ENCODE measurements at places on chromosomes 12 and 14.

- no peak for DNase-seq
Observed at GRCh38 chr12:49672301-49673217, 34.6 kb downstream of the FMNL3 start.

DNA sequence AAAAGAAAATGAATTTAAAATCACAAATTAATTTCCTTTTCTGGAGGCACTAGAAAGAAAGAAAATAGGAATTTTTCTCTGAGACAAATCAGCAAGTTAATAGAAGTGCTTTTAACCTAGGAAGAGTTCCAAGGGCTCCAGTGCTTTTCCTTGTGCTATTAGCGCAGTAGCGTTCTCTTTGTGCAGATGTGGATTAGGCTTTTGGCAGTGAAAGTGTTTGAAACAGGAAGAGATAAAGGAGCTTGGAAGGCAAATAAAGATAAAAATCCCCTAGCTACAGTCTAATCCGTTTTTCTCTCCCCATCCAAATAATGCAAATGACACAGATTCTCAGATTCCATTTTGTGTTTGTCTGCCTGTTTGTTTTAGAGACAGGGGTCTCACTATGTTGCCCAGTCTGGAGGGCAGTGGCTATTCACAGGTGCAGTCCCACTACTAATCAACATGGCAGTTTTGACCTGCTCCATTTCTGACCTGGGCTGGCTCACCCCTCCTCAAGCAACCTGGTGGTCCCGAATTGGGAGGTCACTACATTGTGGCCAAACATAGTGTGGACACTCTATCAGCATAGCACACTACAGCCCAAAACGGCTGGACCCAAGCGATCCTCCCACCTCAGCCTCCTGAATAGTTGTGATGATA, 166.1 kb downstream of the PAWR start:
- no peak for DNase-seq

DNA sequence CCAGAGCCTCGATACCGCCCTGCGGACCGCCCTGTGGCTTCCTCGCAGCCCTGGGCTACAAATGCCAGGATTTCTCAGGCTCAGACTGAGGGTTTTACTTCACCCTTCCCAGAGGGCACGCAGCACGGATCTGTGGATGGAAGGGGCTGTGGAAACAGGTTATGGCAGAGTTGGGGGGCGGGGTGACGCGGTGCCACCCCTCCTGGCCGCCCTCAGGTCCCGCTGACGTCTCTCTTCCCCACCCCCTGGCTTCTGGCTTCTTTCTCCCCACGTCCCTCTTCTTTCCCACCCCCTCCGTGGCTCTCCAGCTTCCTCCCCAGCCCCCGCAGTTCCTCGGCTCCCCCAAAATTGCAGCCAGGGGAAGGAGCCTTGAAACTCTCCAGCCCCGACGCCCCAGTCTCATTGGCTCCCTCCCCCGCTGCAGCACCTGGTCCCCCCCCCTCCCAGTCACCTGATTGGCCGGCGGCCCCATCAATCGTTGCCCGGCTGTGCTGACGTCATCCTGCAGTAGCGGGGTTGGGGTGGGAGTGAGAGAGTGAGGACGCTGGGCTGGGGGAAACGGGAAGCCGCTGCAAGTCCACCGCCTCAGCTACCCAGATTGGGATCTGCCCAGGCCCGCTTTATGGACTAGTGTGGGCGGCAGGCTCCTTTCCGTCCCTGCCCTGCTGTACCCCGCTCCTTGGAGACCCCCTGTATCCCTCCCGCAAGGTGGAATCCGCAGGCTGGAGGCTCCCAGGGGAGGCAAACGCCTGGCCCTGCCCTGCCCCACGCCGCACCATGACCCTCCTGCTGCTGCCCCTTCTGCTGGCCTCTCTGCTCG, at the start of gene CLSTN3:
CLSTN3 (plus strand) TSS at position 500 of the 820 bp plus-strand sequence; CDS start at position 778, 278 bp downstream.
- peak; percentile 77 for DNase-seq

DNA sequence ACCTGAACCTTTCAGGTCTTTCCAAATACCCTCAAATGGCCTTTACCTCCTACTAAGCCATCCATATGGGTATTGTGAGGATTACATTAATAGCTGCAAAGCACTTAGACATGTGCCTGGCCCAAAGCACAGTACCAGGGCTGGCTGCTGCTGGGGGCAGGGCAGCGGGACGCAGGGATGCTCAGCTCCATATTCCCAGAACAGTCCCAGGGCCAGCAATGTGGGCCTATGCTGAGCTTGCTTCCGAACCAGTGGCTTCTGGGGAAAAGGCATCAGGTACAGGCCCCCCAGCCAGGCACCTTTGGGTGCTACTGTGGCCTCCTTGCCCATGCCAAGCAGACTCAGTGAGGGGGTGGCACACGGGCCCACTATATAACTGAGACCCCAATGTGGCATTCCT, 10.4 kb downstream of the ACTN1 start:
- DNase-seq, result no peak

GRCh38 chr12:120474616-120474960, 5.0 kb upstream of the SRSF9 start:
- peak; percentile 83 for DNase-seq

- DNase-seq, result no peak
Observed at GRCh38 chr12:6277982-6278438, 32.5 kb upstream of the PLEKHG6 start.

DNA sequence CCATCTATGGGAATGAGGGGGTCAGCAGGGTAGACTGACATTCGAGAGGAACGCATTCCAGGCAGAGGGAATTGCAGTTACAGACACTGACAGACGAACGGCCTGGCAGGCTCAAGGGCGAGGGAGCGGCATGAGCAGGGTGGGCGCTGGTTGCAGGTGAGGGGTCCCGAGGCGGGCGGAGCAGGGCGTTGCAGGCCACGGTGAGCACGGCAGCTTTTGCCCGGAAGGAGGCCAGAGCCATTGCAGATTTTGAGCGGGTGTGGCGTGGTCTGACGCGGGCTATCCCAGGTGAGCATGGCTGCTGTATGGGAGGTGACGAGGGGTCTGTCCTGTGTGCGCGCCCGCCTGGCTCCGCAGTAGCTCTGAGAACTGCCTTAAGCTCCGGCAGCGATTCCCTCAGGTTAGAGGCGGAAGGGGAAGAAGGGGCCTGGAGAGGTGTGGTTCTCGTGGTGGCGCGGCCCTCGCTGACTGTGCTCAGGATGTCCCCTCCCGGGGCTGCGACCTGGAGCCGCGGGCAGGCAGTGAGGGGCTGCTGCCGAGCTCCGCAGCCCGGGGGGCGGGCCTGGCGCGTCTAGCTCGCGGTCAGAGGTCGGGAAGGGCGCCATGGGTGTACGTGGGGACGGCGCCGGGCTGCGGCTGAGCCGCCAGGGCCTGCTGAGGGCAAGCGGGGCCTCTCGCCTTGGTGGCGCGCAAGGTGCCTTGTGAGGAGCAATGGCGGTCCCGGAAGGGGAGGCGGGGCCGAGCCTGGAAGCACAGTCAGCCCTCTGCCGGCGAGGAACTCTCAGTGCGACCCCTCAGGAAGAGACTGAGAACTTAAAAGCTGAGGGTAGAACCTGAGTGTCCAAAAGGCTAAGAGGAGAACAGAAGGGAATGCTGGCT, 177.1 kb downstream of the CACNA1C start:
- no peak for DNase-seq

- no peak for DNase-seq
Observed at GRCh38 chr12:118850244-118850825, 131.0 kb upstream of the SRRM4 start.

DNA sequence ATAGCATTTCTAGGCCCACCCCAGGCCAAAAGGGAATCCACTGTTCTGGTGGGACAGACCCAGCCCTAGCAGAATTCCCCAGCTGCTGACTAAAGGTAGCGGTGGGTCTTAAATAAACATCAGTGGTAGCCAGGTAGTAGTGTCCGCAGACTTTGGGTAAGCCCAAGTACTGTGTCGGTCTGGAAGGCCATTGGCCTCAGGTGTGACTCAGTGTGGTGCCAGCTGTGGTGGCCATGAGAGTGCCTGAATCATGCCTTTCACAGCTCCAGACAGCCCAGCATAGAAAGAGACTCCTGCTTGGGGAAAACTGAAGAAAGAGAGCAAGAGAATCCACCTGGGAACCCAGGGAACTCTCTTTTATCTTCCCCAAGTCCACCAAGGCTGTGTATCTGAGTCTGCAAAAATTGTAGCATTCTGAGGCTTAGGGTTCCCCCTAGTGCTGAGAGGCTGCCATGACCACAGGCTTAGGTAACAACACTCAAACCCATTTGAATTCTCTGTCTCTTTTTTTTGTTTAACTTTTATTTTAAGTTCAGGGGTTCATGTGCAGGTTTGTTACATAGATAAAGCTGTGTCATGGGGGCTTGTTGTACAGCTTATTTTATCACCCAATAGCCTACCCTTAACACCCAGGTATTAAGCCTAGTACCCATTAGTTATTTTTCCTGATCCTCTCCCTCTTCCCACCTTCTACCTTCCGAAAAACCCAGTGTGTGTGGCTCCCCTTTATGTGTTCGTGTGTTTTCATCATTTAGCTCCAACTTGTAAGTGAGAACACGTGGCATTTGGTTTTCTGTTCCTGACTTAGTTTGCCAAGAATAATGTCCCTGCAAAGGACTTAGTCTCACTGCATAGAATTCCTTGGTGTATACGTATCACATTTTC, 16.7 kb upstream of the CD163L1 start:
- DNase-seq, result peak; percentile 35

DNA sequence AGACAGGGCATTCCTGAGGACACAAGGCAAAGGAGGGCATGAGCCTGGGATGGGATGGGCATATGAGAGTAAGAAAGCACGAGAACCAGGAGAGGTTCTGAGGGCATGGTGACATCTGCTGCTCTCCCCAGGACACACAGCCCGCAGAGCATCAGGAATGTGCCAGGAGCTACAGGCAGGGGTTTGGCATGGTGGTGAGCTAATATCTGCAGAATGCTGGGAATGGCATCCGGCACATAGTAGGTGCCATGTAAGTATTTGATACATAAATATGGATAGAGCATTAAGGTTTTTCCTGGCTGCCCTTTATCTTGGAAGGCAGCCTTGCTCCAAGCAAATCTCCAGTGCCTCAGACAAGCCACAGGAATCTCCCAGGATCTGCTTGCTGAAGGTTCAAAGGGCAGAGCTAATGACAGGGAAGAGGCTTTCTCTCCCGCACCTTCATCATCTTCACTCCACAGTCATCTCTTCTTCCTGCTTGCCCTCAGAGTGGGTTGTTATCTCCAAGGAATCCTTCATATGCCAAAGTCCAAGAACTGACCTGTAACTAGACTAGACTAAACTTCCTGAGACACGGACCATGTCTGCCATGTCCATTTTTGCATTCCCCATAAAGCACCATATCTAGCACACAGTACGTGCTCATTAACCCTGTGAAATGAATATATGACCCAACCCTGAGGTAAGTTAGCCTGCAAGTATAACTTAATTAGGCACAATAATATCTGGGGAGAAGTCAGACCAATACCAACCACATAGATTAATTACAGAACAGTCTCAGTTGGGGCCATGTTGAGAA, 62.0 kb upstream of the SCN8A start:
- DNase-seq, result no peak

- no peak for DNase-seq
Observed at GRCh38 chr12:94678379-94678778, 28.0 kb upstream of the TMCC3 start.

DNA sequence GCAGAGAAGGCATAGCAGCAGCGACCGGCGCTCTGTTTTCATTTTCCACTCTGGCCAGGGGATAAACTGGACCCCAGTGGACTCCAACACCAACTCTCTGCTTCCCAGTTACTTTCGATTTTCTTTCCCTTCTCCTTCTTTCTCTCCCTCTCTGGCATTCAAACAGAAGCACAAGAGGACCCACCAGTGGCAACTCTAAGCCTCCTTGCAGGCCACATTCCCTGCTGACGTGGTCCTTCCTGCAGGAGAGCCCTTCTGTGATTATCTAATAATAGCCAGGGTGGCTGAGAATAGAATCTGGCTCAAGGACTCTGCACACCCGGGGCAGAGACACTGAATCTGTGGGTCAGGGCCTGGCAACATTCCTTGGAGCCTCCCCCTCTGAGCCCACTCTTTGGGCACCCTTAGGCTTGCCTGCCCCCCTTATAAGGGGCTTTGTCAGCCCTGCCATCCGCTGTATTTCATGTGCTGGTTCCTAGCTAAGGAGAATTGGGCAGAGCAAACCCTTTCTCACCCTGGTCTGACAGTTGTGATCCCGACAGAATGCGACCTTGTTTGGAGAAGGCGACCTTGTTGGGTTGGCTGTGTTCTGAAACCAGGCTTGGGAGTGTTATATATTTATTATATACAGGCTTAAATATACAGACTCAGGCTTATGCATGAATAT, 8.2 kb upstream of the HOXC6 start:
- peak; percentile 81 for DNase-seq

DNA sequence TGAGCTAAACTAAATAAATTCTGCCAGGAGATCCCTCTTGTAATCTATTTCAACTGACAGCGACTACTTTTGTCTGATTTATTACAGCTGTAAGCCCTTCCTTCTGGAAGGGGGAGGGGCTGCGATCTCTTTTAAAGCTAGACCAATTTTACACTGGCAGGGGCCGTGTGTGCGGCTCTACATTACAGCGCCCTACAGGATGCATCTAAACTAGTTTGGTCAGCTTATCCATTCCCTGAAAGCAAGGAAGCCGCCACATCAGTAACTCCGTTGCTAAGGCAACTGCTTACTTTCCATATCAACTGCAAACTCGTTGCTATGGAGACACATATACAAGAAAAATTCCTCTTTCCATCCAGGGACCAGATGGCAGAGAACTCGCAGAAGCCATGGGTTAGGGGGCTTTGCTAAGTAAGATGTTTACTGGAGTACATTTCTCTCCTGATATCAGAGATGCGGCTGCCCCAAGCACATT, 17.4 kb downstream of the FOXN3 start:
- peak; percentile 85 for DNase-seq

DNA sequence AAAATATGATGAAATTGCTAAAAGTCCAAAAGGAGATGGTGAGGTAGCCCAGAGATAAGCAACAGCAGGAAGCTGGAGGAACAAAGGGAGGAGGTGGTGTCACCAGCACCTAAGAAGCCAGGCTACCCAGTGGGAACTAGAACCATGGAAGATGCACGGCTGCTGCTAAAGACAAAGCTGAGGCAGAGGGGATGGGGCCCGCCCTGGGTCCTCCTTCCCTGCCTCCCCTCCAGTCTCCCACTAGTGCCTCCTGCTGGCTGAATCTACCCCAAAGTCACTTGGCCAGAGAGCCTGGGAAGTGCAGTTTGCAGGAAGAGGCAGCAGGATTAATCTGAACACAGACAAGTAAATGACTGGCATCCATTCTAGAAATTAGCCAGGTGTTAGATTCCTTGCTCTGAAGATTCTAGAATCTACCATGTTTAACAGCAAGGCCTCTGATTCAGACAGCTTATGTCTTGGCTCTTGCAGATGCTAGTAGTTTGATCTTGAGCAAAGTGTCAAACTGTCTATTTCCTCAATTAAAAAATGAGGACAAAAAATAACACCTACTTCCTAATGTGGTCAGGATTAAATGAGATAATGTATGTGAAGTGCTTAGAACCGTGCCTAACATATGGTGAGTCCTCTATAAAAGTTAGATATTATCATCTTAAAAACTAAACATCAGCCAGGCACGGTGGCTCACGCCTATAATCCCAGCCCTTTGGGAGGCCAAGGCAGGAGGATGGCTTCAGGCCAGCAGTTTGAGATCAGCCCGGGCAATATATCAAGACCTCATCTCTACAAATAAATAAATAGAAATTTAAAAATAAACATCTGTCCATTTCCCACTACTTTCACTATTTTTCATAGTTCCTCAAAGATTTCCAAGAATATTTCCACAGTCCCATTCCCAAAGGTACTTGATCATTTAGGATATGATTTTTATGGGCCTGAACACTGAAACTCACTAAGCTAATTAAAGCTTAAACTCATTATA, 5.8 kb upstream of the LRP10 start:
- no peak for DNase-seq
